Immature natural killer cell (primary cell): ENCODE measurements at places on chromosomes 2 and 18.

GRCh38 chr2:98833172-98833916 lies 102.4 kb upstream of the MGAT4A start:
- DNase-seq, result no peak
- no peaks in the 10 kb centered on the region for H3K36me3 ChIP-seq
- H3K4me1 ChIP-seq, result peaks cover 63% of the 10 kb centered on the region
- H3K4me3 ChIP-seq, result no peak overlapping the region
- H3K27me3 ChIP-seq, result no peaks in the 10 kb centered on the region

- H3K4me1 ChIP-seq, result no peaks in the 10 kb centered on the region
- no peak for DNase-seq
- no peak overlapping the region for H3K27ac ChIP-seq
- no peak overlapping the region for H3K4me3 ChIP-seq
- no peaks in the 10 kb centered on the region for H3K36me3 ChIP-seq
- peaks cover 8% of the 10 kb centered on the region for H3K27me3 ChIP-seq
Measured at GRCh38 chr18:32284284-32284683, 94.4 kb downstream of the MEP1B start.

- peak overlapping the region; percentile 93 for H3K27ac ChIP-seq
- H3K36me3 ChIP-seq, result peaks cover 4% of the 10 kb centered on the region
- DNase-seq, result peak; percentile 91
- peaks cover 8% of the 10 kb centered on the region for H3K27me3 ChIP-seq
- H3K4me3 ChIP-seq, result peak overlapping the region; percentile 36
Measured at GRCh38 chr2:144459937-144460336, 60.0 kb downstream of the ZEB2 start.

GRCh38 chr2:106869512-106870275 lies 16.3 kb downstream of the ST6GAL2 start:
- DNase-seq, result no peak
- H3K4me1 ChIP-seq, result no peaks in the 10 kb centered on the region
- peaks cover 3% of the 10 kb centered on the region for H3K27me3 ChIP-seq
- no peak overlapping the region for H3K4me3 ChIP-seq
- H3K36me3 ChIP-seq, result no peaks in the 10 kb centered on the region

DNA sequence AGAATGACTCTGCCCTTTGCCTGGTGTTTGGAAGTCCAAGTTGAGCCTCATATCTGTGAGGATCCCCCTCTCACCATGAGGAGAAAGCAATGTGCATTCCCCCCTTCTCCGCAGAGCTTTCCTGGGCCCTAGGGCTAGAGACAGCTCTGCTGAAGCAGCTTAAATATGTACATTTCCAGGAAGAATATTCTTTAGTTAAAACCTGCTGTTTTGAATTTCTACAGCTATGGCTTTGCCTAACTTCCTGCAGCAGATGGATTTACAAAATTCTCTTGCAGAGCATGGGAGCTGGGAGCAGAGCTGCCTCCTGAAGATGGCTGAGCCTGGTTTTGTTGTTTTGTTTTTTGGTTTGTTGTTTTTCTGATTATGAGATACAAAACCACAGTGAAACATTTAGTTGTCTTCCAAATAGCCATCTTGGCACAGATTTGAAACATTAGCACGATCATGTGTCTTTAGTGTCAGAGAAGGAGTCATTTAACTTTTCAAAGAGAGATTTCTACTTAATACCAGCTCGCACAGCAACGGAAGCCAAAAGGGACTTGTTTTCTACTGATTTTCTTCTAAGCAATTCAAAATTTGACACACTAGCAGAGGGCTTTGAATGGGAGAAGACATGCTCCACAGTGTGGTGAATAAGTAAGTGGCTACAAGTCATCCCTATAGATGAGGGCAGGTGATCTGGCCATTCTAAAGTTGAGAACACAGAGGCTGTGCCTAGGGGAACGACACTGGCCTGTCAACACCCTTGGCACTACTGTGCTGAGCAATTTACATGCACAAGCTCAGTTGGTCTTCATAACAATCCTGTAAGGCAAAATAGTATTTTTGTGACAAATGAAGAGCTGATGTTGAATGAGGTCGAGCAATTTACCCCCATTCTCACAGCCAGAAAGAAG lies 222.6 kb downstream of the MREG start:
- no peak overlapping the region for H3K4me3 ChIP-seq
- H3K4me1 ChIP-seq, result peaks cover 22% of the 10 kb centered on the region
- H3K27me3 ChIP-seq, result peaks cover 2% of the 10 kb centered on the region

DNA sequence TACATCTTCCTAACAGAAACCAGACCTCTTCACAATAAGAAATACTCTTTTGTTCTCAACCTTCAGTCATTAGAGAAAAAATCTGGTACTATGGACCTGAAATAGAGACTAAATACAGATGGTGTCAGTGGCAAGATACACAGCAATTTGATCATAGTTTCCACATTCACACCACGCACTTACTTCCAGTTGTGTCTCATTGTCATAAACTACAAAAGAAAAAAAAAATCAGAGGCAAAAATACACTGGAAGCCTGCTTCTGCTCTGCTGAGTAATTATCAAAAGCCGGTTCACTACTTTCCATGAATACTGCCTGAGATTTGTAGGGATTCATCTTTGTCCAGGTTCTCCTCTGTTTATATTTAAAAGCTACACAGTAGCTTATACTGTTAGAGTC lies 182.6 kb downstream of the PID1 start:
- DNase-seq, result no peak
- H3K36me3 ChIP-seq, result no peaks in the 10 kb centered on the region
- H3K4me1 ChIP-seq, result no peaks in the 10 kb centered on the region
- no peaks in the 10 kb centered on the region for H3K27me3 ChIP-seq
- no peak overlapping the region for H3K4me3 ChIP-seq
- H3K27ac ChIP-seq, result no peak overlapping the region

DNA sequence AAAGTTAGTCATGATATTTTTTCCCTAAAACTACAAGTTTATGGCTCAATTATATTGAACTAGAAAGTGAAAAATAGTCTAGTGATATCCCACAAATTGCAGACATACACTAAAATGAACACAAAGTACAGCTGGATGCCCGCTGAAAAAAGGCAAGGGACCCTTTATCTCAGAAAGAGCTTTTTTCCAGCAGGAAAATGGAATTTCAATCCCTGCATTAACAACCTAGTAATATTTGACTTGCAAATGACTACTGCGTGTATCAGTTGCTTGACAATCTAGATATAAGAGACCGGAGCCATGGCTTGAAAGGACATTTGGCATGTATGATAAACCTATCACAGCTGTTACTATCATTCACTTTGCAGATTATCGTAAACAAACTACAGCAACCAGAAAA lies 49.1 kb downstream of the LRPPRC start:
- H3K4me3 ChIP-seq, result no peak overlapping the region
- H3K4me1 ChIP-seq, result no peaks in the 10 kb centered on the region
- DNase-seq, result no peak
- no peak overlapping the region for H3K27ac ChIP-seq

DNA sequence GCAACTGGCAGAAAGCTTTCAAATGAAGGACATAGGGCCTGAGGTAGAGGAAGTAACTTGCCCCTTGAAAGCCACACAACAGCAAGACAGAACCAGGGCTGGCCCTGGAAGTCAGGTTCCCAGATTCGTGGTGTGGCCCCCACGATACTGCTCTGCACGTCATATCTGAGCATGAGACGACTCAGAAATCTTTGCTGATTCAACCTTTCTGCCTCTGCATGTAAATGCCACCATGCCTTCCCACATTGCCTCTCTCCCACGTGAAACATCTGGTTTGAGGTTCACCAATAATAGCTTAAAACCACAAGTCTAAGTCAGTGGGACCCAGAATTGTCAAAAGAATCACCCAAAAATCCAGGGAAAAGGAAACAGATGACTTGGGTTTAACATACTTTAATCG lies 214.0 kb upstream of the TRIB2 start:
- DNase-seq, result peak; percentile 31
- peak overlapping the region; percentile 67 for H3K4me3 ChIP-seq
- peak overlapping the region; percentile 94 for H3K27ac ChIP-seq
- peaks cover 1% of the 10 kb centered on the region for H3K27me3 ChIP-seq
- peaks cover 100% of the 10 kb centered on the region for H3K4me1 ChIP-seq
